ENCODE measurements at places on chromosomes 16 and 17.

- DNase-seq: peak; percentile 26
Observed at GRCh38 chr17:55348749-55349354, 72.8 kb downstream of the MMD start.

DNA sequence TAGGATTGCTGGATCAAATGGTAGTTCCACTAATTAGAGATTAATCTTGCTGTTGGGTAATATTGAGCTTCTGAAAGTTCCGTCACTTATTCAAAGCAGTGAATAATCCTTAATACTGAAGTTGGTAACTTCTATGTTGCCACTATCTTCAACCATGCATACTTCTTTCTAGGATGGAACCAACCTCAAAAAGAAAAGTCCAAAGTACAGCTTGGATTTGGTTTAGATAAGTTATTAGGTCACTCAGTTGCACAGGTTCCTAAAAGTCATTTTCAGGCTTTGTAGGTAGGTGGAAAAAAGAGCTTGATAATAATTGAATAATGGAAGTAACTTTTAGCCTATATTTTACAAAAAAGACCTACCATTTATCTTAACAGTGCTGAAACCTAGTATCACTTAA lies 78.7 kb downstream of the MAP2K4 start:
- no peak for DNase-seq

DNA sequence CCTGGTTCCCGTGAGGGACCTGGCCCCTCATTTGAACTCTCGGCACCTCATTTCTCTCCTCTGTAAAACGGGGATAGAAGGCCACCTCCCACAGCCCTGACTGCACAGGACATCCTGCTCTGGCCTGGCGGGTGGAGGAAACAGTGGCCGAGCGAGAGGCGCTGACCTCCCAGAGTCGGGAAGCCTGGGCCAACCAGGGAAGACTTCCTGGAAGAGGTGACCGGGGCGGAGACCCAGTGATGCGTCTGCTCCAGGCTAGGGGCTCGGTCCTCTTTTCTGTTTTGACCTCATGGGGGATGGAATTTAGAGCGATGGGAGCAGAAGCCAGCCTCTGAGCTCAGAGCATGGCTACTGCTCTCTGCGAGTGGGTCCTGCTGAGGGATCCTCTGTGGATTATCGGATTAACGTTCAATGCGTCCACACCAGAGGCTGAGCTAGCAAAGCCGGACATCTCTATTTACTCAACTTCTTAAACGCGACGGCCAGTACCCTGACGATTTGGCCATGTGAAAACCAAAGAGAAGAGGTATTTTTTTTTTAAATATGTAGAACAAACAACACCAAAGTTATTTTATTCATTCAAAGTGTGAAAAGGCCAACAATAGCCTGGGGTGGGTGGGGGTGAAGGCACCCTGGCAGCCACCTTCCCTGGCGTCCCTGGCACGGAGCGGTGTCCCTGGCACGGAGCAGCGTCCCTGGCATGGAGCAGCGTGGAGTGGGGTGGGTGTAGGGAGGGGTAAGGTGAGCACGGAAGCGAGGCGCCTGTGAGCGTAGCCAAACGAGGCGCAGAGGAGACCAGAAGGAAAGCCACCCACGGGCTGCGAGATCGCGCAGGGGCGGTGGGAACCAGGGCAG lies 9.2 kb upstream of the MSLN start:
- DNase-seq: no peak

DNA sequence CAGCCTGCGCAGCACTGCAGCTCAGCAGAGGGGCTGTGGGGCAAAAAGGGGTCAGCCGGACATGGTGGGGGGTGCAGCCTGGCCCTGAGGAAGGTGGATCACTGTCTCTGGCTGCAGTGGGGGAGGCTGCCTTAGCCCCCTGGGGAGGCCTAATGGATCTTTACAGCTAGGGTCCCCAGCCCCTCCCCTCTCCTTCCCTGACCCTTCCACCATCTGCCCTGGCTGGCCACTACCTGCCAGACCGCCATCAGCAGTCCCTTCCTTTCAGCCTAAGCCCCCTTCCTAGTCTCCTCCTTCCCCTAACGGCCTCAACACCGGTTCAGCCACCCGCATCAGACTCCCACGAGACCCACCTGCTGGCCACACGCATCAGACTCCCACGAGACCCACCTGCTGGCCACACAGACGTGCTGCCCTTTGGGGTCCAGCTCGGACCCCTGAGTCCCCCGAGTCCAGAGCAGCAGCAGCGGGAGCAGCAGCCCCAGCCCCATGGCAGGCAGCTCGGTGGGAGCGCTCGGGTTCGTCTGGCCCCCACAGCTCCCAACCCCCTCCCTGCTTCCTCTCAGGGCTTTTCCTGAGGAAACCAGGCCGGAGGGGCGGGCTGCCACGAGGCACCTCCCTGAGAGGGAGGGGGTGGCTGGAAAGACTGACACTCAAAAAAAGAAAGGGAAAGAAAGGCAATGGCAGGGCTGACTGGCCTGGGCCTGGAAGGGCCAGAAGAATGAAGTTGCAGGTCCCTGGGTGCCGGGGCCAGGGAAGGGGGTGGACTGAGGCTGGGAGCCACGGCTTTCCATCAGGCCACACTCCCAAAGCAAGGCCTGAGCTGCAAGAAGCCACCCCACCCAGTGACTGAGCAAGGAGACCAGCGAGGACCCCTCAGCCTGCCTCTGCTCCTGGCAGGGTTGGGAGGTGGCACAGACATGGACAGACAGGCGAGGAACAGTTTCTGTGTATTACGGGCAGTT lies at the start of gene SCARF1:
Gene SCARF1 (minus strand): TSS at position 526 of the 965 bp plus-strand sequence. CDS start 35 bp downstream, at position 491.
- DNase-seq: no peak

DNA sequence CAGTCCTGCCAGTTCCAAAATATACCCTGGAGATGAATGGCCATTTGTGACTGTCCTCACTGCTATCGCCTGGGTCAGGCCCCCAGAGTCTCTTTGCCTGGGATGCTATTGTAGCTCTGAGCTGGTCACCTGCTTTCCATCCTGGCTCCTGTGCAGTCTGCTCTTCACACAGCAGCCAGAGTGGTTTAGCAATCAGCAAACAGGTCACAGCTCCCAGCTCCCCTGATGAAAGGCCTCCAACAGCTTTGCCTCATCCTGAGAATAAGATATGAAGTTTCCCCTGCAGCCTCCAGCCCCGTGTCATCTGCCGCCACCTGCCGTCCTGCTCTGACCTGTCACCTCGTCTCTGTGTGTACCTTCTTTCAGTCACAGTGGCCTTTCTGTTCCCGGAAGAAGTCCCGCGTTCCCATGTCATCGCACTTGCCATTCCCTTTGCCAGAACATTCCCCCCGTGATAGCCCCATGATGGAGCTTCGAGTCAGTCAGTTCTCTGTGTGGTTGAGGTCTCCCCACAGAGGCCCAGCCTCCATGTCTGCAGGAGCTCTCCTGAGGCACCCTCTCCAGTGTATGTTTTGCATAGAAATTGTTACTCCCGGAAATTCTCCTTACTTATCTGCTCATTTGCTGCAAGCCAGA lies 281.5 kb downstream of the SNX29 start:
- no peak for DNase-seq

DNA sequence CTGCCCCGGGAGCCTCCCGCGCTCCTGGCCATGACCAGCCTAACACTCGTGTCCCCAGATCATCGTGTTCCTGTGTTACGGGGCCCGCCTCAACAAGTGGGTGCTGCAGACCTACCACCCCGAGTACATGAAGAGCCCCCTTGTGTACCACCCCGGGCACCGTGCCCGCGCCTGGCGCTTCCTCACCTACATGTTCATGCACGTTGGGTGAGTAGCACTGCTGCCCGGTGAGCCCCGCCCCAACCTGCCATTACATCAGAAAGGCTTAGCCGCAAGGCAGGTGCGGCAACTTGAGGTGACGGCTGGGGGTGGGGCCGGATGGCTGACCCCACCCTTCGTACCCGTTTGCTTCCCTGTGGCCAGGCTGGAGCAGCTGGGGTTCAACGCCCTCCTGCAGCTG lies 1.4 kb downstream of the RHBDL1 start:
- DNase-seq: no peak

DNA sequence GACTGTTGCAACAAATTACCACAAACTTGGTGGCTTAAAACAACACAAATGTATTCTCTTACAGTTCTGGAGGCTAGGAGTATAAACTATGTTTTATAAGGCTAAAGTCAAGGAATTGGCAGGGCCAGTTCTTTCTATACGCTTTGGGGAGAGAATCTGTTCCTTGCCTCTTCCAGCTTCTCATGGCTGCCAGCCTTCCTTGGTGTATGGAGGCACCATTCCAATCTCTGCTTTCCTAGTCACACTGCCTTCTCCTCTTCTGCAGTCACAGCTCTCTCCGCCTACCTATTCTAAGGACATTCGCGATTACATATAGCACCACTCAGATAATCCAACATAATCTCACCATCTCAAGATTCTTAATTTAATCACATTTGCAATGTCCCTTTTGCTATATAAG lies 140.4 kb upstream of the GNAO1 start:
- DNase-seq: no peak

All from activated CD4-positive, alpha-beta T cell treated with anti-CD3 and anti-CD28 coated beads, Interleukin-2, amount 50 U/mL, for 4 hours (primary cell).